ENCODE measurements at places on chromosomes 2 and 18. TPM values are rescaled to one million over a fixed set of nuclear protein-coding genes. Genes with fewer than 3 reads are reported as not detected.
A peak's percentile ranks its signal among the peaks of the same experiment; 100 is the strongest.

GRCh38 chr2:55947752-55948151 is 24.2 kb upstream of the EFEMP1 start:
- H3K27me3 ChIP-seq = no peaks in the 10 kb centered on the region
- no peak overlapping the region for H3K4me3 ChIP-seq
- H3K36me3 ChIP-seq = no peaks in the 10 kb centered on the region

The CNDP1 gene
- not detected for total RNA-seq

The RSAD2 gene
- 4.9 TPM for total RNA-seq

DNA sequence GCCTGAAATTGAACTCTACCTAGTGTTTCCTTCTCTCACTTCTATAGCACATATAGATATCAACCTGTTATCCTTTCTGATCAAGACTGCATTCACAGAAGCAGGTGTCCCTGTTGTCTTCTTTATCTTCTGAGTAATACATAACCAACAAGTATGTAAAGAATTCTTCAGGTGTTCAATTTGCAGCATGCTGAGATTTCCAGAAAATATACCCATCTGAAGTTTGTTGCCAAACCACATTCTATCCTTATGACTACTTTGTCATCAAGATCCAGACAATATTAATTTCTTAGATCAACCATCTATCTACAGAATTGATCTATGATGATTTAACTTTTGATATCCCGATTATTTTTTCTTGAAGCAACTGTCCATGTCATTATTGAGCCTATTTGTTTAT is 69.5 kb downstream of the TGFA start:
- no peak overlapping the region for H3K4me3 ChIP-seq
- no peak for DNase-seq
- H3K36me3 ChIP-seq = no peaks in the 10 kb centered on the region
- H3K4me1 ChIP-seq = no peaks in the 10 kb centered on the region

DNA sequence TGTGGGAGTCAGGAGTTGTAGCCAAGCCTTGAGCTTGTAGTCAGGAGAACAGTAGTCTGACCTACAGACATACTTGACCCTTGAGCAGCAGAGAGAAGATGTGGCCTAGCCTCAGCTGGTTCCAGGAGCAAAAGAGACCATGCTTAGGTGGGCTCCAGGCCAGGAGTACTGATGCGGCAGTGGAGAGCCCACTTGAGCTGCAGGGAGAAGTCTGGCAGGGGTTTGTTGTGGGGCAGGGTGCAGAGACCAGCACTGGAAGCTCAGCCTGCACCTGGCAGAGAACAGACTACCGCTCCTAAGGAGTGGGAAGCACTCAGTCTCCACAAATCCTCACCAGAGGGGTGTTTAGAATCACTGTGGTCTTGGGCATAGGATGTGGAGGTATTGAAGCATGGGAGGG is 197.9 kb downstream of the TPGS2 start:
- no peaks in the 10 kb centered on the region for H3K27me3 ChIP-seq
- H3K4me1 ChIP-seq = no peaks in the 10 kb centered on the region
- peak; percentile 86 for DNase-seq

The CELF4 gene
- not detected for total RNA-seq

The PJVK gene
- 7.3 TPM for total RNA-seq

GRCh38 chr2:183255411-183255810 is 131.2 kb downstream of the NUP35 start:
- no peaks in the 10 kb centered on the region for H3K36me3 ChIP-seq
- no peak overlapping the region for H3K27ac ChIP-seq
- H3K4me1 ChIP-seq = no peaks in the 10 kb centered on the region
- H3K4me3 ChIP-seq = no peak overlapping the region
- no peaks in the 10 kb centered on the region for H3K27me3 ChIP-seq

The SCN2A gene
- total RNA-seq = under 0.01 TPM

GRCh38 chr2:134399096-134399495 is 145.2 kb downstream of the MGAT5 start:
- H3K4me1 ChIP-seq = peaks cover 19% of the 10 kb centered on the region
- DNase-seq = no peak
- no peaks in the 10 kb centered on the region for H3K36me3 ChIP-seq
- no peak overlapping the region for H3K27ac ChIP-seq
- no peak overlapping the region for H3K4me3 ChIP-seq

DNA sequence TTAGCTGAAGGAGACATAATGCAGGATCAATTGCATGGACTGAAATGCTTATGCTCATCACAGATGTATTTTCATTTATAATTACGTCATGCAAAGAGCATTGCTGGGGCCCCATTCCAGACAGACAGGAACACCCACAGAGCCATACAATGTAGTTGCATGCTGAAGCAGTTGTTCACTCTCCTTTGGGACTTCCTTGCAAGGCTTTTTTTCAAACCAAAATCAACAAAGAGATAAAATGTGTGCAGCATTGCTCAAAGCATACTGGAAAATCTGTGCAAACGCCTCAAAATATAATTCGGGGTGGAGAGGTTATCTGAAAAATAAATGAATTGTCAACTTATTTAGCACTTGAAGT is 463.2 kb downstream of the CDH2 start:
- no peaks in the 10 kb centered on the region for H3K4me1 ChIP-seq
- DNase-seq = no peak
- H3K4me3 ChIP-seq = no peak overlapping the region
- no peaks in the 10 kb centered on the region for H3K27me3 ChIP-seq
- no peak overlapping the region for H3K27ac ChIP-seq
- H3K36me3 ChIP-seq = no peaks in the 10 kb centered on the region

DNA sequence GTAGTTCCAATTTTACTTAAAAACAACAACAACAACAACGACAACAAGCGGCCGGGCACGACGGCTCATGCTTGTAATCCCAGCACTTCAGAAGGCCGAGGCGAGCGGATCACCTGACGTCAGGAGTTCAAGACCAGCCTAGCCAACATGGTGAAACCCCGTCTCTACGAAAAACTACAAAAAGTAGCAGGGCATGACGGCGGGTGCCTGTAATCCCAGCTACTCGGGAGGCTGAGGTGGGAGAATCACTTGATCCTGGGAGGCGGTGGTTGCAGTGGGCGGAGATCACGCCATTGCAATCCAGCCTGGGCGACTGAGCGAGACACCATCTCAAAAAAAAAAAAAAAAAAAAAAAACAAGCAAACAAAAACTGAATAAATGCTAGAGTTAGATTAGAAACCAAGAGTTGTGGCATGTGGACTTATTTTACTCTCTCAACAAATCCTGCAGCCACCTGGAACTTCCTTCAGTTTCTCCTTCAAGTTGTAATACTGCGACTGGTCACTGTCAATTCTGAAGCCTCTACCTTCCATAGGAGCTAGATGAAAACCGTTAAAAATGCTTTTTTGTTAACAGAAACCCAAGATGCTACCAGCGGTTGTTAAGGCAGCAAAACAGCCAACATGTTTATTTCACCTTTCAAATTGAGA is 1.3 kb downstream of the ATP5F1A start:
- peak overlapping the region; percentile 92 for H3K27ac ChIP-seq
- peaks cover 27% of the 10 kb centered on the region for H3K4me1 ChIP-seq

- no peaks in the 10 kb centered on the region for H3K27me3 ChIP-seq
- no peak overlapping the region for H3K27ac ChIP-seq
- DNase-seq = no peak
- H3K4me1 ChIP-seq = no peaks in the 10 kb centered on the region
These were observed 102.5 kb upstream of the RASGRP3 start for GRCh38 chr2:33373986-33374385.

DNA sequence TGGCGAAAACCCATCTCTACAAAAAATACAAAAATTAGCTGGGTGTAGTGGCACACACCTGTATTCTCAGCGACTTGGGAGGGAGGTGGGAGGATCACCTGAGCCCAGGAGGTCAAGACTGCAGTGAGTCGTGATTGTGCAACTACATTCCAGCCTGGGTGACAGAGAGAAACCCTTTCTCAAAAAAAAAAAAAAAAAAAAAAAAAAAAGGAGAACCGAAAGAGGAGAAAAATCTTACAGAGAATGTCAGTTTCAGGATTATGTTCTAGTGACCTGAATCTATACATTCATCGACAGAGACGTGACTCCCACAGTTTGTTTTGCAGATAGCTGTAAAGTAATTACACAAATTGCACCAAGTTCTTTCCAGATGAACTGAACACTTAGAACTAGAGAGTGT is 187.8 kb downstream of the FTCDNL1 start:
- H3K27ac ChIP-seq = no peak overlapping the region
- H3K4me1 ChIP-seq = no peaks in the 10 kb centered on the region
- H3K36me3 ChIP-seq = no peaks in the 10 kb centered on the region
- no peak for DNase-seq

GRCh38 chr2:105038383-105039061 is 653 bp downstream of the MRPS9 start:
- DNase-seq = no peak
- peaks cover 14% of the 10 kb centered on the region for H3K4me1 ChIP-seq
- no peaks in the 10 kb centered on the region for H3K36me3 ChIP-seq
- H3K27ac ChIP-seq = no peak overlapping the region
- H3K4me3 ChIP-seq = peak overlapping the region; percentile 86

The IRS1 gene
- total RNA-seq = 61.9 TPM

The TRIM43 gene
- total RNA-seq = not detected

GRCh38 chr2:172836347-172836821 is 100.7 kb downstream of the RAPGEF4 start:
- no peak overlapping the region for H3K4me3 ChIP-seq
- peaks cover 9% of the 10 kb centered on the region for H3K4me1 ChIP-seq
- H3K36me3 ChIP-seq = no peaks in the 10 kb centered on the region
- no peaks in the 10 kb centered on the region for H3K27me3 ChIP-seq

- no peaks in the 10 kb centered on the region for H3K4me1 ChIP-seq
- no peak for DNase-seq
- H3K36me3 ChIP-seq = no peaks in the 10 kb centered on the region
- H3K4me3 ChIP-seq = no peak overlapping the region
These were observed 60.9 kb upstream of the DSEL start for GRCh38 chr18:67577386-67577785.

The HOXD11 gene
- not detected for total RNA-seq

- no peak overlapping the region for H3K27ac ChIP-seq
- H3K27me3 ChIP-seq = no peaks in the 10 kb centered on the region
- DNase-seq = no peak
These were observed 85.4 kb upstream of the ZEB2 start for GRCh38 chr2:144605231-144605840.

The MPP4 gene
- not detected for total RNA-seq

The CAVIN2 gene
- total RNA-seq = 149 TPM

DNA sequence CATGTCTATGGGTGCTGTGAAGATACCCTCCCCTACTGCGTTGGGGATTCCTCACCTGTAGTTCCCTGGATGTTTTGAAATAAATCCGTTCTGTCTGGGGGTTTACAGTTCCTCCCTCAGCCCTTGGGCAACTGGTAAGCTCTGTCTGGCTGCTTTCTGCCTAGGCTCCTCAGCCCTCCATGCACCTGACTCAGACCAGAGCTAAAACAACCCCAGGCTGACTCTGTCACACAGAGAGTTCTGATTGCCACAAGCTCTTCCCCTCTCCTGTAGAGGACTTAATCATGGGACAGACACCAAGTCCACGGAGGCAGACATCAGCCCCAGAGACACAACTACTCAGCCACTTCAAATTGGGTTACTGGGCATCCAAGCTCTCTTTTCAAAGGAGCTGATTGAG is 6.3 kb downstream of the VIT start:
- H3K36me3 ChIP-seq = no peaks in the 10 kb centered on the region
- no peak for DNase-seq
- no peak overlapping the region for H3K27ac ChIP-seq
- no peaks in the 10 kb centered on the region for H3K4me1 ChIP-seq
- no peaks in the 10 kb centered on the region for H3K27me3 ChIP-seq
- H3K4me3 ChIP-seq = no peak overlapping the region

- no peaks in the 10 kb centered on the region for H3K27me3 ChIP-seq
- no peak overlapping the region for H3K27ac ChIP-seq
- H3K4me3 ChIP-seq = no peak overlapping the region
- no peak for DNase-seq
These were observed 138.2 kb upstream of the PKDCC start for GRCh38 chr2:41909584-41909983.

DNA sequence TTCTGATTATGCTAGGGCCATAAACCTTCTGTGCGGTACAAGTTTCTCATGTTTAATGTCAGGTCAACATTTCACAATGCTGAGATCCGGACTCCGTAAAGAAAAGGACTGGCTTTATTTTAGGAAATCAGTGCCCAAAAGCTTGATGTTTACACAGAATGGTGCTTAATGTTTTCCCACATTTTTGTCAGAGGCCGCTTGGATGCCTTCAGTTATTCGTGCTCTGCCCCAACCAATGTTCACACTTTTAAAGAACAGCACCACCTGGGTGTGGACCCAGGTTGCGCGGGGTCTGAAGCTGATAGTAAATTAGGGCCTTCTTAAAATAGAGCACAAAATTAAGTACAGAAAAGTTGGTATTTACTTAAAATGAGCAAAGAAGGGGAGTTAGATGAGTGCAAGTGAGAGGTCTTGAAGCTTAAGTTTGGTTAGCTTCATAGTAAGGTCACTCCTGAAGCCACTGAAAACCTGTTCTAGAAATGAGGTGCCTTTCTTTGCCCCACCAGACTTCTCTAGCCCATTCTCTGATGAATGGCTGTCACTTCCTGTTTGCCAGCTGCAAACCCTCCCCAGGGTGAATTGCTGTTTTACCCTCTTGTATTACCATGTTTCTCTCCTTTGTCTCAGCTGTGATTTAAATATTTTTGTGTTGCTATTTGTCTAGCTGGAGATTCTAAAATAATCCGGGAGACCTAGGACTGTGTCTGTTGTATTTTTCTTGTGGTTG is 20.5 kb downstream of the SLC3A1 start:
- peaks cover 10% of the 10 kb centered on the region for H3K4me1 ChIP-seq
- H3K4me3 ChIP-seq = no peak overlapping the region
- no peaks in the 10 kb centered on the region for H3K36me3 ChIP-seq
- no peak overlapping the region for H3K27ac ChIP-seq
- DNase-seq = no peak

The MARCHF4 gene
- total RNA-seq = not detected

- H3K4me1 ChIP-seq = no peaks in the 10 kb centered on the region
- H3K4me3 ChIP-seq = no peak overlapping the region
- H3K36me3 ChIP-seq = no peaks in the 10 kb centered on the region
- no peaks in the 10 kb centered on the region for H3K27me3 ChIP-seq
- no peak overlapping the region for H3K27ac ChIP-seq
These were observed 196.0 kb downstream of the FHOD3 start for GRCh38 chr18:36493349-36494159.

GRCh38 chr2:142134911-142135310 is 4.1 kb upstream of the LRP1B start:
- H3K36me3 ChIP-seq = no peaks in the 10 kb centered on the region
- no peak for DNase-seq
- no peak overlapping the region for H3K27ac ChIP-seq

DNA sequence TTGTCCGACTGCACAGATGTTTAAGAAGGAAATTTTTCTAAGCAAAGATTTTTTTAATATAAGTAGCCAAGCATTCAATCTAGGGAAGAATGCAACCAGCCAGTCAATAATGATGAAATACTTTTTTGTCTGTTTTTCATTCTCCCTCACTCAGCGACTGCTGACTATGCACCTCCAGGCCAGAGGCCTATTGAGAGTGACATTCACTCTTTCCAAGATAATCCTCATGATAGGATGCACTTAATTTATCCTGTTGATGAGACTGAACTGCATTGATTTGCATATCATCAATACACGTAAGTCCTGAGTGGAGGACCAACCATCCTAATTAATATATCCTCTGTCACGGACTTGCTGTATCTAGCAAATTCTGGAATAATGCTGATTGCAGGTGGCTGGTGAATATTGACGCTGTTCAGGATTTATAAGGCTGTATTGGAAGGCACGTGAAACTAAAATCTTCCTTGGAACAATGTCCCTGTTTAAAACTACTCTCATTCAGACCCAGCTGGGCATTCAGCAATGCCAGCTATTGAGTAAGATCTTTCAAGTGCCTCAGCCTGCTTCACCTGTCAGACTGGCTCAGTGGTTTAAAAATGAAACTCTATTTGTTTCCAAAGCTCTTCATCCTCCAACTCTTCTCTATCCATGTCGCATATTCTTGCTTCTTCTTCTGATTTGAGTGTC is 142.2 kb downstream of the MAP2 start:
- H3K36me3 ChIP-seq = no peaks in the 10 kb centered on the region
- H3K4me3 ChIP-seq = no peak overlapping the region
- H3K27ac ChIP-seq = peak overlapping the region; percentile 45

The EPB41L3 gene
- total RNA-seq = 37.7 TPM
